GM04504 (cell line): ENCODE measurements at places on chromosomes 5 and 9.

GRCh38 chr5:127839496-127840197 lies 136.5 kb downstream of the CCDC192 start:
- DNase-seq: no peak

DNA sequence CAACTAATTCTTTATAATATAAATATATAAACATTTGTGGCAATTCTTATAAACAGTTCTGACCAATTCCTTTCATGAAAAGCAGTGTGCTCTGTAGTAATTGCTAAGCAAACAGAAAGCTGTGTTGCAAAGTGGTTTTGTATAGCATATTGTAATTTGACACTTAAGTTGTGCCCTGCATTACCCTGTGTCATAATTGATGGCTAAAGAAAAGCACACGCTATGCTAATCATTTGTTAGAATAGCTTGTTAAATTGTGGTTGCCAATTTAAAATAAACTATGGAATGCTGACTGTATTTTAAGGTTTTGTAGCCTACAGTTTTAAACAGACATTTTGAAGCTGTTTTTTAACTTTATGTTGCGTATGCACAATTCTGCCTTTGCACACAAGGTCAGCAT lies 140.0 kb downstream of the PBX3 start:
- DNase-seq: no peak

DNA sequence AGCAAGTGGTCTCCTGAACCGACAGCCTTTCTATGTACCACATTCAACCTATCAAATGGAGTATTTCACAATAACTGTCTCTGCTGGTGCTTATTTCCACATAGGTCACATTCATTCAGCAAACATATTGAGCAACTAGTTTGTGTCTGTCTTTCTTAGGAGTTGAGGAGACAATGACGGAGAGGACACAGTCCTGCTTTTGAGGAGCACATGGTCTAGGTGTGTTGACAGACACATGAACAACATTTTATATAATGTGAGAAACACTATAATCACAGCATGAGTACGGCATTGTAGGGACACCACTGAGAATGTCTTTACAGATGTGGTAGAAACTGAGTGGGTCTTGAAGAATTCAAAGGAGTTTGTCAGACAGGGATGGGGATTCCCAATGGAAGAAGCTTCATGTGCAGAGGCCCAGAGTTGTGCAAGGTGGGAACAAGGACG lies 28.5 kb downstream of the NFIL3 start:
- DNase-seq: no peak

DNA sequence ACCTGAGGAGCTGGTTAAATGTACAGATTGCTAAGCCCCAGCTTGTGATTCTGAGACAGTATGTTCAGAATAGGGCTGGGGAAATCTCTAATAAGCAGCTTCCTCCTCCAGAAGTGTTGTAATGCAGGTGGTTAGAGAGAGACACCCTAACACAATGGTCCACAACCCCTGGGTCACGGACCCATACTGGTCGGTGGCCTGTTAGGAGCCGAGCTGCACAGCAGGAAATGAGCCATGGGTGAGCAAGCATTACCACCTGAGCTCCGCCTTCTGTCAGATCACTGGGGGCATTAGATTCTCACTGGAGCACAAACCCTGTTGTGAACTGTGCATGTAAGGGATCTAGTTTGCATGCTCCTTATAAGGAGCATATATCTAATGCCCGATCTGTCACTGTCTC lies 61.8 kb downstream of the SLC36A1 start:
- DNase-seq: no peak

- DNase-seq: no peak
Measured at GRCh38 chr5:125410537-125411070, 664.2 kb upstream of the ZNF608 start.

DNA sequence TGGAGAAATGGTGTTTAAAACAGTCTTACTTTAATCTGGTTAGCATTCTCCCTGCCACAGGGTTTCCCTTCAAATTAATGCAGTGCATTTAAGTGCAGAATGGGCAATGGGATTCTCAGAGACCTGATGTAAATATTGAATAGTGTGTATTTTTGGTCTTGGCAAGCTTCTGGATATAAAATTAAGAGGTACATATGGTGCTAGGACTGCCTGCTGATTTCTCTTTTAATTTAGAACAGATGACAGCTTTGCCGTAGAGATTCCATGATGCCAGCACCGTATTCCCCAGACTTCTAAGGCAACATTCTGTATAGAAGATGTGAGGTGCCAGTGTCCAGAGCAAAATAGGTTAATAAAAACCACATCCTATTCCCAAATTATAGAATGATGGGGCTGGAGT lies 1.9 kb downstream of the MTAP start:
- DNase-seq: no peak

GRCh38 chr5:133265257-133265656 lies 213.4 kb downstream of the HSPA4 start:
- DNase-seq: no peak

- DNase-seq: no peak
Measured at GRCh38 chr5:89435347-89435746, 552.4 kb upstream of the MEF2C start.

DNA sequence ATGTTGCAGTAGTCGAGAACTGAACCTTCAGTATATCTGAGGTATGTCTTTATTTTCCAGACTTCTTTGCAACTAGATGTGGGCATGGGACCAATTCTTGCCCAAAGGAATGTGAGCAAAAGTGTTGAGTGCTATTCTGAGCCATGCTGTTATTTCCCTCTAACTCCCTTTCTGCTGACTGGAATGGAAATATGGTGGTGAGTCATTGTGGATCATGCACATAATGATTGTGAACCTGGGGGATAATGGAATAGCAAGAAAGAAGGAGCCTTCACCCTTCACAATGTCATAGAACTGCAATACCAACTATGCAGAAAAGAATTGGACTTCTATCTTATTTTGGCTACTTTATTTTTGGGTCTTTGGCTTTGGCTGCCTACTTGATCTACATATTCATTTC lies 10.3 kb upstream of the DOCK2 start:
- DNase-seq: peak; percentile 87

DNA sequence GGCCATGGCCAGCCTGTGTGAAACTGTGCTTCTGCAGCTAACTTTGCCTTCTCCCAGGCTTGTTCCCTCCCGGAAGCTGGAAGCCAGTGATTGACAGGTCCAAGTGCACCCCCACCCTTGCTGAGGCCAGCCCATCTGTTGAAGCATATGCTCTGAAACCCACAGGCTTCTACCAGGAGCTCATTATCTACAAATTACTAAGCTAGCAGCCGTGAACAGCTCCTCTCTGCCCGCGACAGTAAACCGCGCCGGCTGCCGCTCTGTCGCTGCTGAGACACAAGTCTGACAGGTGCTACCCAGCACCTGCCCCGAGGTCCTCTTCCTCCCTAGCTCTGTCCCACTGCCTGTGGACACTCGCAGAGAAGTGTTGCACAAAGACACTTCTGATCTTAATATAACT lies 490.9 kb downstream of the GADD45G start:
- DNase-seq: no peak

DNA sequence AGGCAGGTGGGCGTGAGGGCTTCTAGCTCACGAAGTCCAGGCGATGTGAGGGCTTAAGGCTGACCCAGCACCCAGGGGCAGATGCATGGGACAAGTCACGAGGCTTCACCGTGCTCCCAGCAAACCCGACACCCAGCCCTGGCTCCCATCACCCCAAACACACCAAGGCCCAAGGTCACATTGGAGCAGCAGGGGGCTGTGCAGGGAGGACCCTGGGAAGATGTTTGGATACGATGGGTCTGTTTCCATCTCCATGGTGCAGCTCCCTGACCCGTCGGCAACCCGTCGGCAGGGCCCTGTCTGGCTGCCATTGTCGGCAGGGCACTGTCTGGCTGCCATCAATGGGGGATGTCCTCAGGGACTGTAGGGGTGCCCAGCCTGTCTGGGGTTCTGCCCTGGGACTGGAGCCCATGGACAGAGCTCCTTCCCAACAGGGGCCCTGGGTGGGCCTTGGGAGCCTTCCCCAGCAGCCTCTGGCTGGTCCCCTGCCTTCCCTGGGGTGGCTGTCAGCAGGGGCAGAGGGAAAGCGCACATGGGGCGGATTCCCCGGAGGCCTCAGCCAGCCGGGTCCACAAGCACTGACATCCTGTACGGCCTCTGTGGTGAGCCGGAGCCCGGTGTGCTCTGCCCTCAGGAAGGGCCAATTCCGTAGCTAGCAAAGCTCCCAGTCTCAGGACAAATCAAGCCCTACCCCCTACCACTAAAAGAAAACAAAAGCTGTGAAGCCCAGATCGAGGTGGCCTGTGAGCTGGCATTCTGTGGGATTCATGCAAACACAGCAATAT lies 47.1 kb downstream of the NACC2 start:
- no peak for DNase-seq
